Heart left ventricle (tissue), 16 donors: ENCODE measurements at places on chromosomes 4 and X.

- DNase-seq = no peak
Observed at GRCh38 chr4:634599-634985, 9.2 kb downstream of the PDE6B start.

GRCh38 chr4:153521999-153522801, 56.0 kb downstream of the TMEM131L start:
- no peak for DNase-seq

GRCh38 chr4:132662456-132662855, 486.6 kb upstream of the PCDH10 start:
- DNase-seq = no peak

- no peak for DNase-seq
Observed at GRCh38 chr4:171676555-171677215, 136.5 kb upstream of the GALNTL6 start.

DNA sequence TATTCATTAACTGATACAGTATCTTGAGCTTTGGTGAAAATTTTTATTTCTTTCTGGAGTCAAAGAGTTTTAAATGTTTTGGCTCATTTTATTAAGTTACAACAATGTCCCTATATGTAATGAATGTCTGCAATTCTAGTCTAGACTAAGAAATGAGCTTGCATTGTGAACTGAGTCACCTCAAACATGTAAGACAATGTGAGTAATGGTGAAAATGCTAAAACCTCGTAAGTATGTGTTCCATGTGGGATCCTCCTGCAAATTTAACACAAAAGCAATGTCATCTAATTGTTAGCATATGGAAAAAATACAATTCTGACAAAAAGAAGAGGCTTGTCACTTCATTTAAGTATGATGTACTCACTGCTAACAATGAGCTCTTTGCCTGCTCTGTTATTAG, 480.5 kb upstream of the FSTL5 start:
- no peak for DNase-seq

DNA sequence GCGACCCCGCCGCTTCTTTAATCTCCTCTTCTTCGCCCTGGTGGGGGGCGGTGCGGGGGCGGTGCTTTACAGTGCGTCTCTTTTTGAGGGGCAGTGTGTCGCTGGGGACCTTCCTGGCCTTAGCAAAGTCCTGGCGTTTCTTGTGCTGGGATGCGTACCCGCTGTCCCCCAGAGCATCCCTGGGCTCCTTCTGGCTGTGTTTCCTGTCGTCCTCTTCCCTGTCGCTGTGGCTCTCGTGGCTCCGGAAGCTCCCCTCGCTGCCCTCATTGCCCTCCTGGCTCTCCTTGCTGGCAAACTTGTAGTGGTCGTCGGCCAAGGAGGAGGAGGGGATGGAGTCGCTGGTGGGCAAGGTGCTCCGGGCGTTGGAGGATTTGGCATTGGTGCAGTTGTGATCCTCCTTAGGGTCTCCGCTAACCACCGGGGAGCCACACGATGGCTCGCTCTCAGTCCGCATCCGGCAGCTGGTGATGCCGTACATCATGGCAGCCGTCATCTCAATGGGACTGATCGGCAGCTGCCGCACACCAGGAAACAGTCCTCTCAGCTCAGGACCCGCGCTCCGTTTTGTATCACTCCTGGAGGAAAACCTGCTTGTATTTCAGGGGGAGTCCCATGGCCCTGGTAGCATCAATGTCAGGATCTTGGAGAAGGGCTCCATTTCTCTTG, 30.4 kb upstream of the TMSB15A start:
- no peak for DNase-seq

DNA sequence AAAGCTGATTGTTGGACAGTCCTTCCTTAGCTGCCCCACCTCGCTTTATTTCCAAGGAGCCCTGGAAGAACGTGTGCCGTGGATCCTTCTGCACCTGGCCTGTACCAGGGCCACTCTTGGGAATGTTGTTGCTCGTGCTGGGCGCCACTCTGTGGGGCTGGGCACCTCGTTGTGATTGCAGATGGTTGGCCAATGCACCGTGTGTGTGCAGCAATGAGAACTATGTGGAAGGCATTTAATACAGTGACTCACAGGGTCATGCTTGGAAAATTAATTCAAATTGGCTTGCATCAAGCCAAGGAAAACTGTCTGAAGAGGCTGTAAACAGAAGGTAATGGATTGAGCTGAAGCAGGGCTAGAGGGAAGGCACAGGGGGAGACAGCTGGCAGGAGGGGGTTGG, 37.0 kb upstream of the CD99L2 start:
- no peak for DNase-seq

GRCh38 chrX:38220024-38220414, 652 bp downstream of the SRPX start:
- DNase-seq = peak; percentile 37

DNA sequence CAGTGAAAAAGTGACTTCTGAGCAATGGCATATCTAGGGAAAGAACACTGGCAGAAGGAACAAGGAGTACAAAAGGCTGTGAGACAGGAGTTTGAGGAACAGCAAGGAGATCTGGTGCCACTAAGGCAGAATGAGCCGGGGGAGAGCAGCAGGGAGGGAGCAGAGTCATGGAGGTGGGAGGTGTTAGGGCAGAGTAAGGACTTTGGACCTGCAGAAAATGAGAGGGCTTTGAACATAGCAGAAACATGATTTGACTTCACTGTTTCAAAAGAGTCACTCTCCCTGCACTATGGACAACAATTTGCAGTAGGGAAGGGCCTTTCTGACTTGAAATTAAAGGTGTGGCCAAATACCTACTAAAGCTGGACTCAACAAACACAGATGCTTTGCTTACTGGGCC, 356.2 kb downstream of the ADGRL3 start:
- no peak for DNase-seq

DNA sequence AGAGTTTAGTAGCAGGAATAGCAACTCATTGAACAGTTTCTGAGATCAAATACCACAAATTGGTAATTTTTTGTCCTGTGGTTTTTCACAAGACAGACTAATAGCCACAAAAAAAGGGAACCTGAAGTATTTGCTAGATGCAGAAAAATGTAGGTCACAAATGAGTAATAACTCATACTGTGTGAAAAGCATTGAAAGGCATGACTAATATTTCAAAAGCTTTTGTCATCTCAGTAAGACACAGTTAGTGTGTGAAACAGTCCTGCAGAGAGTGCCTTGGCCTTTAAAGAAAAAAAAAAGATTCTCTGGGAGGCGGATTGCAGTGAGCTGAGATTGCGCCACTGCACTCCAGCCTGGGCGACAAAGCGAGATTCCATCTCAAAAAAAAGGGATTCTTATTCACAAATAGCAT, 31.4 kb upstream of the SLC25A31 start:
- no peak for DNase-seq

DNA sequence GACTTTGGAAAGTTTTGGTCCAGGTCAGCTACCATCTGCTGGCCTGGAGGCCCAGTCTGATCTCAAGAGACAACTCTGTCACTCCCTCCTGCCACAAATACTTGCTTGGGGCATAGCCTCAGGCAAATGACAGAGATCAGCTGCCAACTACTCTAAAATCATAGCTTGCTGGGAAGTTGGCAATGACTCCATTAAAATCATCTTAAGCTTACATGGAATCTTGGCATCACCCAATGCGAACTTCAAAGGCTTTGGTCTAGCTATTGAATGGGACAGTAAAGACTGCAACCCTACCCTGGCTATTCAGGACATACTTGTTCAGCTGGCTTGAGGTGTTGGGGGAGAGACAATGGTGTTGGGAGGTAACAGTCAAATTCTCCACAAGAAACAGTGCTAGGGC, 7.0 kb upstream of the USO1 start:
- DNase-seq = no peak

DNA sequence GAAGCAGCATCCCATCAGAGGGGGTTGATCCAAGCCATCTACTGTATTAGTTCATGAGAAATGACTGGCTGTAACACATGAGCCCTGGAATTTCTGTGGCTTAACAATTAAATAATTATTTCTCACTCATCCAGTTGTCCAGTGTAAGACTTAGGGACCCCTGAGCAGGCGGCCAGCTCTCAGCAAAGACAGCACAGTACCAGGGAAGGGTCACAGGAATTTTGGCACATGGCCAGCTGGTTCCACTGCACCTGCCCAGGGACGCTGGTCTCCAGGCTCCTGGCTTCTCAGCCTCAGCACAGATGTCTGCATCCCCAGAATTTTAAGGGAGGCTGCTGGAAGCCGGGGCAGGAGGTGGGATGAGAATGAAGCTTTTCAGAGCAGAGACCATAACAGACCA, 93.7 kb upstream of the DHRSX start:
- DNase-seq = no peak

GRCh38 chr4:103150677-103151076, 47.5 kb downstream of the CENPE start:
- DNase-seq = no peak

GRCh38 chr4:40728333-40728732, 21.4 kb upstream of the NSUN7 start:
- DNase-seq = no peak

DNA sequence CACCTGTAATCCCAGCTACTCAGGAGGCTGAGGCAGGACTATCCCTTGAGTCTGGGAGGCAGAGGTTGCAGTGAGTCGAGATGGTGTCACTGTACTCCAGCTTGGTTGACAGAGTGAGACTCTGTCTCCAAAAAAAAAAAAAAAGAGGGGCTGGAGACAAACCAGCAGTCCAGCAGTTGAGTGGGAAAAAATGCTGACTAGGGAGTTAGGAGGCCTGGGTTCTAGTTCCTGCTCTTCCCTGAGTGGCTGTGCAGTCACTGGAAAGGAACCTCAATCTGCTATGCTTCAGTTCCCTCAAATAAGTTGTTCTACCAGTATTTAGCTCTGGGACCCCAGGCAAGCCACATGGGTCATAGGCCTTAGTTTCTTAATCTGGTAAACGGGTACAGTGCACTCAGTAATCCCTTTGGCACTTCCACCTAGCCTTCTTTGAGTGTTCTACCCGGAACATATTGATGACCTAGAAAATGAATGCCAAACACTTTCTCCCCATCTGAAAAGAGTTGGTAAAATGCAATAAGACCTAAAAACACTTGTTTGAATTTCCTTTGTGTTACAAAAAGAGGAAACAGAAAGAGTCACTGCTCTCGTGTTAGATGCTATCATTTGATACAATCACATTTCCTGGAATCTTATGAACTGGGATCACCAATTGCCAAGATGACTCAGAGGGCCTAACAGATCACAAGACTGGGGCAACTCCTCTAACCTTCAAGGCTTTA, 99.3 kb upstream of the EGFL6 start:
- no peak for DNase-seq

GRCh38 chrX:152028579-152028978, 54.1 kb upstream of the GABRE start:
- no peak for DNase-seq

DNA sequence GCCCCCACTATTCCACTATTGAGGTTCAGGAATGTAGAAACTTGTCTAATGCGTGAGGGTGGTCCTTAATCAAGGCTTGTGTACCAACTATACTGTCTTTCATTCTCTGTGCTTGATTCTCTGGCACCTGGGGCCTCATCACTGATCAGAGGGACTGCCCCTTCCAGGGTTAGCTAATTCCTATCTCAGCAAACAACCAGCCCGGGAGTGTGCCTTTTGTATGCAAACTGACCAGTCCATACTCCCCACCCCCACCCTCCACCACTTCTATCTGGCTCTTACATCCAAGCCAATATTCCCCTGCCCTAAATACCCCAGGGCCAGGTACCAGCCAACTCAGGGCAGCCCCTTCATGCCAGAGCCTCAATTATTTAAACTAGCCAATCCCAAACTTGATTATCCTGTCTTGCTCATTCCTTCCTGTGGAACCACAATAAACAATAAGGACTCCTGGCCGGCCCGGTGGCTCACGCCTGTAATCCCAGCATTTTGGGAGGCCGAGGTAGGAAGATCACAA, 59.3 kb downstream of the FTHL17 start:
- DNase-seq = no peak

DNA sequence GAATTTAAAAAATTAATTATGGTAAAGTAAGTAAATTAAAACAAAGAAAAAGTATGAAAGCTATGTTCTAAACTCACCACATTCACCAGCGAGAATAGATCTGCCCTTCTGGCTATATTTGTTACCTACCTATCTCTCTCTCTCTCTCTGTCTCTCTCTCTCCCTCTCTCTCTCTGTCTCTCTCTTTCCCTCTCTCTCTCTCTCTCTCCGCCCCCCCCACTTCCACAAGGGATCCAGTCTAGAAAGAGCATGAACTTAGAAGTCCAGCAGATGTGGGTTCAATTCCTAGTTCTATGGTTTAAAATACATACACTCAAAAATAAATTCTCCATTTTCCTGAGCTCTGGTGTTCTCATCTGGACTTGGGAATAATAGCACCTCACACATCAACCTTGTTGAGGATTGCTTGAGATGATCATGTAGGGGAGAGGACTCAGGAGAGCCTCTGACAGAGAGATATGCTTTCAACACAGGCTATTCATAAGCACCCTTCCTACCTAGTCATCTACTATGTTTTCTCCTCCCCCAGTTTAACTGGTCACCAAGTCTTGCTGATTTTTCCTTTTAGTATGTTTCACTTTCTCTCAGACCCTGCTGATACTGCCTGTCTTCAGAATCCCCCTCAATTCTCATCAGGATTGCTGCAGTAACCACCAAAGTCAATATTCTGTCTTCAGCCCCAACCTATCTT, 64.7 kb downstream of the SLC7A11 start:
- DNase-seq = no peak

- DNase-seq = no peak
Observed at GRCh38 chr4:86685401-86685800, 91.3 kb downstream of the PTPN13 start.

DNA sequence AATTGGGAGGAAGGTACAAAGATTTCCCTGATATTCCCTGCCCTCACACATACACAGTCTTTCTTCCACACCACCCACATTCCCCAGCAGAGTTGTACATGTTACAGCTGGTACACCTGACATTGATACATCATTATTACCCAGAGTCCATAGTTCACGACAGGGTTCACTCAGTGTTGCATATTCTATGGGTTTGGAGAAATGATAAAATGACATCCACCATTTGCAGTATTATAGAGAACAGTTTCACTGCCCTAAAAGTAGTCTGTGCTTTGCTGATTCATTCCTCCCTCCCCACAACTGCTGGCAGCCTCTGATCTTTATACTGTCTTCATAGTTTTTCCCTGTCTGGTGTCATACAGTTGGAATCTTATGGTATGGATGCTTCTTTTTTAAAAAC, 15.0 kb downstream of the AGA start:
- DNase-seq = no peak

- no peak for DNase-seq
Observed at GRCh38 chr4:7673121-7673520, 238.4 kb upstream of the PSAPL1 start.

DNA sequence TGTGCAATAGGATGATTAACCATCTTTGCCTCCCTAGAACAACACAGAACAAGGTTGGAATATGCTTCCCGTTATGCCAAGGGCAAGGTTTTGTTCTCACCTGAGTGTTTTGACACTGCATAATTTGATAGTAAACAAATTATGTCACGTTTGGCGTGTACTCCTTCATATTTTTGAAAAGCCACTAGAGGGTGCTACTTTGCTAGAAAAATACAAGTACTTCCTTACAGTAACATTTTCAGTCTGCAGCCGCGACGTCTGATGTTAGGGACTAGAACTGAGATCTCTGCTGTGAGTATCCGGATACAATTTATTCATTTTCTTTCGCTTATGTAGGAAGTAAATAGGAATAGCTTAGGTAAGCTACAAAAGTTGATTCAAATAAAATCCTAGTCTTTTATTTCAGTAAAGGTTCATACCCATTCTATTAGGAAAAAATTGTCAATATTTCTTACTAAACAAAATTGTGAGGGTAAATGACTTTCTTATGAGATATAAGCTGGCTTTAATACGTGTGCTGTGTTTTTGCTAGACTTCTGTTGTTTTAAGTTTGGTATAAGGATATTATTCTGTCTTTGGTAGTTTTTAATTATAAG, 181.1 kb upstream of the WDFY3 start:
- DNase-seq = peak; percentile 59
